ENCODE measurements at places on chromosomes 1 and 21.

DNA sequence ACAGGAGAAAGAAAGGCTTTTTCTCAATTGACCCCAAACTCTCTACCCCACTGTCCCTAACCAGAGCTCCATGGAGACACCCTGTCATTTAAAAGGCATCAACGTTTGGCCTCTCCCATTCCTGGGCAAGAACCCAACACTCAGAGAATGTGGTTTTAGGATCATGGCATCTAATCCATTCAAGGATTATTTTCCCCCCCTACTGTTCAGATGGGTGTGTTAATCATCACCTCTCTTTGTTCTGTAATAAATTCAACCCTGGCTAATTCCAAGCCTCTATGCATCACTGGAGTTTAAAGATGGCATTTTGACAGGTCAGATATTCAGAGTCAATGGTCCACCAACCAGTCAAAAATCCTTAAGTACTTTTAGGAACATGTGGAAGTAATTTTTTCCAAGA is 42.7 kb downstream of the TBX15 start:
- no peak for DNase-seq

- no peak for DNase-seq
Measured at GRCh38 chr1:221839321-221839720, 97.4 kb upstream of the DUSP10 start.

- DNase-seq: no peak
Measured at GRCh38 chr1:62809788-62810187, 25.9 kb downstream of the ATG4C start.

- DNase-seq: no peak
Measured at GRCh38 chr1:30151119-30151518, 572.3 kb downstream of the MATN1 start.

GRCh38 chr1:29299446-29299845 is 63.1 kb downstream of the PTPRU start:
- no peak for DNase-seq

DNA sequence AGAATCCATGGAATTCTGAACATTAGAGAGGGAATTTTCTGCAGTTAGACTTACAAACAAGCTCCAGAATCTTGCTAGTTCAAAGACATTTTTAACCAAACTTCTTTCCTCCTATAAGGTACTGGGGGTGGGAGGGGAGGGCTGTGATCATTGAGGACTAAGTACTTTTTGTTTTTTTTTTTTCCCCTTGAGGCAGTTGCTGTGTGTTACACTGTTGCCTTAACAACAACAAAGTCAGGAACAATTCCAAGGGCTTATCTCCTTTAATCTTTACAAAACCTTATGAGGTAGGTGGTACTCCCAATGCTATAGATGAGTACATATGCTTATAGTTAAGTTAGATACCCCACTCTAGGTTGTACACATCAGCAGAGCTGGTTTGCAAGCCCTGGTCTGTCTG is 62.9 kb downstream of the PPP1R12B start:
- no peak for DNase-seq

- DNase-seq: peak; percentile 62
Measured at GRCh38 chr1:85200463-85201339, at the start of gene SYDE2. SYDE2 (minus strand) TSS chr1:85201016; CDS start chr1:85200996, 20 bp downstream.

- no peak for DNase-seq
Measured at GRCh38 chr1:217985641-217986040, 299.5 kb upstream of the RRP15 start.

- DNase-seq: no peak
Measured at GRCh38 chr1:222706815-222707214, 5.5 kb downstream of the AIDA start.

GRCh38 chr1:192941722-192942411 is 117.3 kb downstream of the UCHL5 start:
- DNase-seq: no peak

DNA sequence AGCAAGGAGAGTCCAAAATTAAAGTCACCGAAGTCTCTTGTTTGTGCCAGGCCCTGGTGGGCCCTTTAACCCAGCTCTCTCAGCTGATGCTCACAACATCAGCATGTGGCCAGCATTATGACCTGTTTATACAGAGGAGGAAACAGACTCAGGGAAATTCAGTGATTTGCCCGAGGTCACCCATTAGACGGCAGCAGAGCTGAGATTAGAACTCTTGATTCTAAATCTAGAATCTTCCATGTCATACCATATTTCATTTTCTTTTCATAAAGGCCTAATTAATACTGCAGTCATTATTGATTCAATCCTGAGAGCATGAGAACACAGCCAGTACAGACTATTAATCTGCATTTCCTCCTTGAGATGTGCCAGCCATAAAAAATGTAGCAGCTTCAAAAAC is 63.7 kb downstream of the KCNN3 start:
- DNase-seq: no peak

DNA sequence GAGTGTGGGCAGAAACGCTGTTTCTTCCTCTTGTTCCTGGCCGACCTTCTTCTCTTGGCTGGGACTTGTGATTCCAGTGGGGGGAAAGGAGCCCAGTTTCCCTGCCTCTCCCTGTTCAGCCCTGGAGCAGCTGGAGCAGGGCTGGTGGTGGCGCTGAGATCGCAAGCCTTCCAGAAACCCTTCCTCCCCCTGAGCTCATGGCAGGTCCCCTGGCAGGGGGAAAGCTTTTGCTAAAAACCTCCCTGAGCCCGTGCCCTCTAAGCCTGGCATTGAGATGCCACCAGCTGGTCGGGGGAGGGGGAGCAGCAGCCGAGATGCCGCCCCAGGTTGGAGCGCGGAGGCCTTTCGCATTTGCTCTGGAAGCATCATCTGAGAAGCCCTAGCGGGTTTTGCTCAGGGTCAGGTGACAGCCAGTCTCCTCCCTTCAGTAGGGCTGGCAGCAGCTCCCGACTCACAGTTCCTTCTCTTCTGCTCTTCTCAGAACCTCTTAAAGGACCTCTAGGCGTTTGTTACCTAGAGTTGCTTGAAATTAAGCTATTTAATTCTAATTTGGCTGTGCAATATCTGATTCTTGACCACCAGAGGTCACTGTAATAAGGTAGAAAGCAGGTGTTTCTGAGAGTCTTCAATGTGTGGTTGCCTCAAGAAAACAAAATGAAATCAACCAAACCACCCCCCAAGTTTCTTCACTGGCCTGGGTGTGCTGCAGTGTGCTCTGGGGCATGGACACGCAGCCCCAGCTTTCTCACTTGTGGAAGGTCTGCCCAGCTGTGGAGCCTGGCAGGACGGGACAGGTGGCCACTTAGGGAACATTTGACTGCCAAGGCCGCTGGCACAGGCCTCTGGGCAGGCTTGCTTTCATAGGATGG is 257.3 kb downstream of the CAMTA1 start:
- DNase-seq: no peak

GRCh38 chr1:111359376-111359775 is 68.2 kb downstream of the OVGP1 start:
- DNase-seq: no peak

DNA sequence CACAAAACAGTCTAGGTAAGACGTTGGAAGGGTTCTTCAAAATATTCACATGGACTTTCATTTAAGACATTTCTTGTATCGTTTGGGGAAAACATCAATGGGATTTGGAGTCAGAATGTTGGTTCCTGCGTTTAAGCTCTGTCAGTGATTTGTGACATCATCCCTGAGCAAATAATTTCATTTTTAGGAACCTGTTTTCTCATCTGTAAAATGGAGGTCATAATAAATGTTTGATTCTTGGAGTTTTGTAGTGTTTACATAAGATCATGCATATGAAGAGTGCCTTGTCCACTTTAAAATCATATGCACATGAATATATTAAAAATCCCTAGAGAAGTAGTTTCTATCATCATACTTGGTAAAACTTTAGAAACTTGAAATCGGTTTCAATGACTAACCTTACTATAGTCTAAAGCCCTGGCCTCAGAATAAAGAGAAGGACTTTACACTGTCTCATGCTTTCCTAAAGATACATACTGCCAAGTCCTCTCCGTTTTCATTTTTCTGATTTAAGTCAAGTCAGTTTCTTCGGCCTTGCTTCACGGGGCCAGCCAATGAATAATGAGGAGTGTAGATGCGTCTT is 178.4 kb downstream of the ADSS2 start:
- no peak for DNase-seq

DNA sequence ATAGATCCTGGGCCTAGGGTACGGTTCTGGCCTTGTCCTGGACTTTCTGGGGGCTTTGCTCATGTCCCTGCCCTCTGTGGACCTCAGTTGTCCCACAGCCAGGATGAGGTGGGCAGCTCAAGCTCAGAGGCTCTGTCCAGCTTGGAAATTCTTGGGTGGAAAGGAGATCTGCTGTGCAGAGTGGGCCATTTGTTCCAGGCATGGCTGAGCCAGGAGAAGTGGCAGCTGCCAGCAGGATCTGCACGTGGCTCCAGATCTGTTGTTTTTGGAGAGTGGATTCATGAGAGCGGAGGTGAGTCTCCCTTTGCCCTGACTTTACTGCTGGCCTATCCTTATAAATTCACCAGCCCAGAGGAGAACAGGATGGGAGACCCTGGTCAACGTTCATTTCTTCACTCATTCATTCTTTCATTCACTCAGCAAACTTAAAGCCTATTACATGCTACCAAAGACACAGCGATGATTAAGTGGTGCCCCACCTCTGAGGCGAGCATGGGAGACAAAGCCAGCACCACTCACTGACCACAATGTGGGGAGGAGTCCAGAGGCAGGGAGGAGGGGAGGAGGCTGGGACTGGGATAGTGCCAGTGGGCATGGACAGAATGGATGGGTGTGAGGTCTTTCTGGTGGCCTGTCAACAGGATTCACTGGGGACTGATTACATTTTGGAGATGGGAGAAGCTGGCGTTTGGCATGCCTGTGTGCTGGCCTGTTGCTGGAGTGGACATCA is 205.1 kb downstream of the TRABD2B start:
- no peak for DNase-seq

DNA sequence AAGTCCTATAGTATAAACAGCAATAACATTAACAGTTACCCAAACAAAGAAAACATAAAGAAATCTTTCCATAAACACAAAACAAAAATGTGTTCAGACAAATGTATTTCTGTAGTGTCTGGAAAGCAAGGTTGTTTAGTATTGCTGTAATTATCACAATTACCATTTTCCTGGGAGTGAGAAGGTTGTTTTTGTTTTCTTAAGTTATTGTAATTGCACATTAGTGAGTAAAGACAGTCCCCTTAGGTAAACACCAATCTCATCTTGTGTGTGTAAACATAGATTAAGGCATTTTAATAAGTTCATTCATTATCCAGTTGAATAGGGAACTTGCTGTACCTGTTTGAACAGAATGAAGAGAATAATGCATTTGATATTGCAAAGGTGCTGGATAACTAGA is 356.9 kb upstream of the ADGRL4 start:
- no peak for DNase-seq

DNA sequence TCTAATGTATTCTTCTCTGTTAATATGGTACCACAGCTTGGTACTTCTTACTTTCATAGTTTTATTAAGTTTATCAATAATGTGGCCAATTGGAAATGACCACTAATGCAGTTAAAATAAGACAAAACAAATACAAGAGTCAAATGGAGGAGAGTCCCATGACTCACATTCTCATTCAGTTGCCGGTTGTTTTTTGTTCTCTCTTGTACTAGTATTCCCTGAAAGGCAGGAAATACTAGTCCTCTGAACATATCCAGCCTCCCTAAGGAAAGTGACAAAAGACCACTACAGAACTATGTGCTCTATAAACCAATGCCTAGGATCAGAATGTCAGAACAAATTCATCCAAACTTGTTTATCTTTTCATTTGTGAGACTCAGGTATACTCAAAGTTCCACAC is 165.2 kb upstream of the SAMSN1 start:
- DNase-seq: no peak

DNA sequence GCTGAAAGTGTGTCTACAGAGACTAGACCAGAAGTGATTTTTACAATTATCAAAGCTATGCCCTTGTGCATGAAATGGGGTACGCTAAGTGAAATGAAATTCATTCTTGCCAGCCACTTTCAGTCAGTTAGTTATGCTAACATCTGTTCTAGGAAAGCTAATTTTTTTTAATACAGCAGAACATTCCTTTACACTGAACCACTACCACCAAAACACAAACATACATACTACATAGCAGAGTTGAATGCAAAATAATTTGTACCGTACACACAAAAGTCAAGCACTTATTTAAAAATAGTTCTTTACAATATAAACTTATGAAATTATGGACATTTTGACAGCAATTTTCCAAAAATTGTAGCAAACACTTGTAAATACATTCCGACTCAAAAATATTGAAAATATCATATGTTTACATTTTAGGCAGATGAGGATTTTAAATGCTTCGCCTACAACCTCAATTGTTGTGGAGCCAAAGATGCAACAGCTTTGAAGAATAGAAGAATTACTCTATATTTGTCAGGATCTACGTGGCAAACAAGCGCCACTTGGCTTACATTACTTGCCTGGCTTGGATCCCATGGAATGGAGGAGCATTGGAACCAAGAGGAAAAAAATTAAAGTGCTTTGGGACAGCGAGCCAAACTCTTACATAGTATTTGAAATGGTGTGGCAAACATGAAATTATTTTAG is 30.6 kb downstream of the WLS start:
- no peak for DNase-seq

- no peak for DNase-seq
Measured at GRCh38 chr1:67314696-67315095, 7.0 kb downstream of the IL12RB2 start.

GRCh38 chr1:206048582-206048981 is 4.4 kb upstream of the RHEX start:
- DNase-seq: no peak
